ENCODE measurements at places on chromosomes 2 and 18.

- DNase-seq = no peak
Observed at GRCh38 chr18:59715445-59715844, 18.2 kb upstream of the CCBE1 start.

GRCh38 chr18:58255701-58256311, 211.8 kb downstream of the NEDD4L start:
- DNase-seq = no peak

DNA sequence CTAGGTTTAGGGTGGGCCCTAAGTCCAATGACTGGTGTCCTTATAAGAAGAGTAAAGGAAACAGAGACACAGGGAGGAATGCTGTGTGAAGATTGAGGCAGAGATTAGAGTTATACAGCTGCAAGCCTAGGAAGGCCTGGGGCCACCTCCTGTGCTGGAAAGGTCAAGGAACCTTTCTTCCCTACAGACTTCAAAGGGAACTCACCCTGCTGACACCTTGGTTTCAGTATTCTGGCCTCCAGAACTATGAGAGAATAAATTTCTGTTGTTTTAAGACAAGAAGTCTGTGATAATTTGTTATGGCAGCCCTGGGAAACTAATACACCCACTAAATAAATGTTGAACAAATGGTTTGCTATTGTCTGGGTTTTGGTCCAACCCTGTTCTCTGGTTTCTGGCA, 102.3 kb upstream of the NEUROD1 start:
- DNase-seq = no peak

DNA sequence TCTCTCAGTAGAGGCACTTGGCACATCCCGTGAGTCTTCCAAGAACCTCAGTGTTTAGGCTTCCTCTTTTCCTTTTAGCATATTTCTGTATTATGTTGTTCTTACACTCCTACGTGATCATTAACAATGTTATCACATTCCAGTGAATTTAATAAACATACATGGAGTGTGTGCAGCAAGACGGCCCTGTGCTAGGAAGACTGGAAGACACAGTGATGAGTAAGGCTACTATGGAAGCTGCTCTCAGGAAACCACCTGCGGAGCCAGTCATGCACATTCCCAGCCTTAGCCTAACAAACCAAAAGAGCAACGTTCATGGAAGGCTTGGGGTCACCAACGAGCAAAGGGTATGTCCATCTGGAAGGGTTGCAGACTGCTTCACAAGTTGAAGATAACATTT, 103.4 kb downstream of the ETAA1 start:
- DNase-seq = no peak

DNA sequence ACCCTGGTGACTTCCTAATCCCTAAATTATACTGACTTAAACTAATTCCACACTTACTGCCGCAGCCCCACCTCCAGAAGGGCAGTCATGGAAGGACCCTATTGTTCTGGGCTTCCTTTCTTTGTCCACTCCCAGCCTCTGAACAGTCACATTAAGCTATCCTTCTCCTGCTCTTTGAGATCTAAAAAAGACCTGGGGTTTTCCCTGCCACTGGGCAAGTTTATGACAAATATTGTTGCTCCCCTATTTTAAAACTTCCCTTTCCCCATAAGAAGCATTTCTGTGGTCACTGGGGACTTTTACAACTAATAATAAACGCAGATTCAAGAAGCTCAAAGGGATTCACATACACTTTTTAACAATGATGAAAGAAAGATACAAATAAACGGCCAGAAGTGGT, 47.2 kb upstream of the XPO1 start:
- no peak for DNase-seq

GRCh38 chr2:226396541-226396940, 403.1 kb downstream of the IRS1 start:
- no peak for DNase-seq

GRCh38 chr2:40403233-40403836, 48.6 kb downstream of the SLC8A1 start:
- no peak for DNase-seq

DNA sequence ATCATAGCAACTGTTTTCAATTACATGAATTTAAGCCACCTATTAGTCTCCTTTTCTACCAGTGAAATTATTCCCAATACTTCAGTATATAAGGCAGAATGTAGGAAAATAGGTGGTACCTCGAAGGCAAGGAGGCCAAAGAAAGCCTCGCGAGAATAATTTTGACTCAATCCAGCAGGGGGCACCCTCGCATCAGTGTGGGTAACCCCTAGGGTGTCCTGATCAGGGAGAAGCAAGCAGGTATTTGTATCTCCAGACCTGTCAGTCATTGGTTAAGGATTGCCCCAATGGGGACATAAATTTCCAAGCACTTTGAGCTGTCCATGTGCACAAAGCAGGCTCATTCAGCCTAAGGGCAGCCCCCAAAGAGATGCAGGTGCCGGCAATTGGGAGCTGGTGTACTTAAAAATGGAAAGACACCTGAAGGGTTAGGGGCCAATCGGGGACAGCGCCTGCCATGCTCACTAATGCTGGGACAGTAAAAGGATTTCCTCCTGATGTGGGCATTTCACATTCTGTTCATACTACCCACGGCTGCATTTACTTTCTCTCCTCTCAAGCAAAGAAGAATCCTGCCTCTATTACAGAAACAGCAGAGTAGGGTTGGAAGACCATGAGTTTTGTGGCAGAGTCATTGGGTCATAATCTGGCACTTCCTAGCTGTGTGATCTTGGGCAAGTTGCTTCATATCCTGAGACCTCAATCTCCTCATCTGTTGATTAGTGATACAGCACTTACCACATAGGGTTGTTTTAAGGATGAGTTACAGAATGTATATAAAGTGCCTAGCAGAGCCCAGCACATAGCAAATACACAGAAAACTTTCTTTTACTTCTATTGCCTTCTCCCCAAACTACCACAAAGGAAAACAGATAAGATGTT, 136.1 kb downstream of the ICOS start:
- DNase-seq = peak; percentile 10

- DNase-seq = no peak
Observed at GRCh38 chr2:206521115-206521514, 77.8 kb downstream of the ADAM23 start.

DNA sequence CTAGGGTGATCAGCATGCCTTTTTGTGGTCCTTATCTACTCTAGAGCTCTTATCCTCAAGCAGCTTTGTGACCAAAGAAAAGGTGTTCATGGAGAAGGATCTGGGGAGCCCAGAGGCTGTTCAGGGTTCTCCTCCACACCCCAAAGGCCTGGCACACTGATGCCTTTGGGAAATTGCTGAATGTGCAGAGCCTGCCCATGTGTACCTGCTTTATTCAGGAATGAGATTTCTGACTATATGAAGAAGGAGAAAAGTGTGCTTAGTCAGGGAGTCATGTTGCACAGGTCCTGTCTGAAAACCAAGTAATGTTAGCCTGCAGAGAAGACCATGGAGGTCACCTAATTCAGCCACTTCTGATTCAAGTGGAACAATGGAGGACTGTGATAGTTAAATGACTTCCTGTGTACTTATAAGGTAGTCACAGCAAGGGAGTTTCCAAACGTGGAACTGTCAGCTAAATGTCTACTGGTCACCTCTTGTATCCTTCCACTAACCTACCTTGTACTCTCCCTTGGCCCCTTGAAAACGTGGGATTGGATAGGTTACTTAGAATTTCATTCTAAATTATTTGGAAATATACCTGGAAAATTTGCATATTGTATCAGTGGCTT, 81.3 kb downstream of the LIMS1 start:
- DNase-seq = no peak

- DNase-seq = peak; percentile 59
Observed at GRCh38 chr2:71100195-71100964, 29.6 kb downstream of the MCEE start.

DNA sequence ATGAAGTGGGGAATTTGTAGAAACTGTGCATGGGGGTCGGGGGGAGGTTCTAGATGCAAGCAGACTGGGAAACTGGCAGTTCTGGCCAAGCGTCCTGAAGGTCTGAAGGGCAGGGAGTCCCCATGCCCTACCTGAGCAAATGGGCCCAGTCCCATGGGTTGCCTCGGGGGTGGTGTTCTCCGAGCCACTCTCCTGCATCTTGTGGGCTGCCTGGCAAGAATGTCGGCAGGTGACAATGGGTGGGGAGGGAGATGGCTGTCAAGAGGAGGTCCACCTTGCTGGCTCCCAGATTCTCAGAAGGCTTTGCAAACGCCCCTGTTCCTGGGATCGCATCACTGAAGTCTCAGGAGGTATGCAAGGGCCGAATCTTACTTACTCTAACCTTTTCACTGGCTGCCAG, 21.3 kb downstream of the INHBB start:
- no peak for DNase-seq

GRCh38 chr2:42998721-42999120, 206.3 kb upstream of the HAAO start:
- DNase-seq = no peak
